Glomerular endothelial cell (primary cell): ENCODE measurements at places on chromosomes 5 and 9.

- no peak for DNase-seq
These were observed 40.9 kb downstream of the PAM start for GRCh38 chr5:102796009-102796408.

DNA sequence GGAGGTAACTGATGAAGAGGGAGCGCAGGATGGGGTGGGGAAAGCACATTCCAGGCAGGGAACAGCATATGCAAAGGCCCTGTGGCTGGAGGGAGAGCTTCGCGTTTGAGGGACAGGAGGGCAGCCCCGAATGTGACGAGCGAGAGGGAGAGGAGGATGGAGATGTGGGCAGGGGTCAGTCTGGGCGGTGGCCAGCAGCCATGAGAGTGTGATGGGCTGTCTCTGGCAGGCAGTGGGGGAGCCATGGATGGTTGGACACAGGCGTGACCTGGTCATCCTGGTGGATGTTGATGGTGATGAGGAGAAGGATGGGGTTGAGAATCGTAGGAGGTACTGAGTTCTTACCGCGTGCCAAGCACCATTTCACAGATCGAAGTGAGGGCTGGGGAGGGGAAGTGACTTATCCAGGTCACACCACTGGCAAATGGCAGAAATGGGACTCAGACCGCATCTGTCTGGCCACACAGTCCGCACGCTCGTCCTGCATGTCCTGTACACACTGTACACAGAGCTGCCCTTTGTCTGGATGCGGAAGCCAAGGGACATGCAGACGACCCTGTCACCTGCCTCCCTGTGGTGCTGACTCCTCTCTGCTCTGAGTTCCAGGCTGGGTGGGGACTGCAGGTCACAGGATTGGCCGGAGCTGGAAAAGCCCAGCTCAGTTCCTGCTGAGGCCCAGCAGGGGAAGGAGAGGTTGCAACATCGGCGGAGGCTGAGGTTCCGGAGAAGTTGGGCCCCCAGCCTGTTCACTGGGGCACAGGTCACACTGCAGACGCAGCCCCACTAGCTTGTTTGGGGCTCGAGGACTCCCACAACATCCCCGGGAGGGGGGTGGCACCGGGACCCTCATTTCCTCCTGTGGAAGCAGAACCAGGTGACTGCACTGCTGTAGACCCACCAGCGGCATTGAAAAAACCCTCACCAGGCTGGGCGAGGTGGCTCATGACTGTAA is 165.6 kb upstream of the IER5L start:
- no peak for DNase-seq

DNA sequence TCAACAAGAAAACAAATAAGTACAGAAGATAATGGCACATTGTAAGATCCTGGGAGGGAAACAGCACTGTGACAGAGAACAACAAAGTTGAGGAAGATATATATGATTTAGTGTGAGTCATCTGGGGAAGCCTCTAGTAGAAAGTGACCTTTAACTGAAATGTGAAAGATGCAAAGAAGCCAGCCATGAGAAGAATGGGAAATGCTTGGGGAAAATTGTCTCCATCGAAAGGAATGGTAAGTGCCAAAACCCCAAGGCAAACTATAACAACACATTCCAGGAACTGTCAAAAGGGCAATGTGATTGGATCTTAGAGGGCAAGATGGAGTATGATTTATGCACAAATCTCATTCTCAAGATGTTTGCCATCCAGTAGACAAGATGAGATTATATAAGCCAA is 537.8 kb upstream of the BRINP1 start:
- no peak for DNase-seq

DNA sequence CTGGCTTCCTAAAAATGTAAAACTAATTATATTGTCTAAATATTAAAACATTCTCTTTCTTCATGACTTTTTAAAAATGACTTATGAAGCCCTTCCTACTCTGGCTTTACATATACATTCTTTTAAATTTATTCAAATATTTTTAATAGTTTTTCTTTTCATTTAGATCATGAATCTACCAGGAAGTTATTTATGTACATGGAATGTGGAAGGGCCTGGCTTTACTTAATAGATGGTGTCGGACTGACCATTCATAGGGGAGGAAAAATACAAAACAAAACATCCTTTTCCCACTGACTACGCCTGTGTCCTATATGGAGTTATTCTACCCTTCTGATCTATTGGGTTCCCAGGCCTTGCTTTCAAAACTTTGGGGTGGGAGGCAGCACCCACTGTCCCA is 129.8 kb downstream of the MACROH2A1 start:
- DNase-seq: peak; percentile 23

- DNase-seq: no peak
These were observed 45.8 kb downstream of the SERINC5 start for GRCh38 chr5:80210014-80210413.

GRCh38 chr5:174300118-174300940 is 254.8 kb downstream of the NSG2 start:
- no peak for DNase-seq

DNA sequence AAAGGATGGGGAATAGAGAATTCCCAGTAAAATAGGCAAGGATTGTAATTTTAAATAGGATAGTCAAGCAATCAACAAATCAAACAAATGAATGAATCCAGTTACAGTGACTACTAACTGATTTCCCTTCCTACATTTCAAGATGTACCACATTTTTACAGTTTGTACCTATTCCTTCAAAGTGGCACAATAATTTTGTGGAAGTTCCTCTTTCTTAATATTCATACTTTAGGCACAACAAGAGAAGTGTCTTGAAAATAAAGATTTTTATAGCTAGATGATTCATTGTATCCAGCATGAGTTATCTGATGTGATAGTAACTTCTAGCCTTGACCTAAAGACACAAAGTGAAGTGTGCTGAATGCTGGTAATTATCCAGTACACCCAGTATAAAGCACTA is 122.2 kb upstream of the ACOT12 start:
- no peak for DNase-seq

GRCh38 chr5:60293518-60293917 is 400.0 kb upstream of the PDE4D start:
- DNase-seq: no peak
